SK-MEL-5 (cell line): ENCODE measurements at places on chromosomes 2 and 18. TPM values are rescaled to one million over a fixed set of nuclear protein-coding genes. Genes with fewer than 3 reads are reported as not detected.

- no peak for DNase-seq
Measured at GRCh38 chr2:222423632-222424275, 589 bp upstream of the SGPP2 start.

The SPDYA gene
- 0.88 and 1.2 TPM in 2 replicates for total RNA-seq

The C2orf15 gene
- total RNA-seq, result 1.4 TPM in 1 of 2 replicates, not detected in the other

- DNase-seq, result no peak
Measured at GRCh38 chr2:207333599-207334300, 168.0 kb upstream of the KLF7 start.

DNA sequence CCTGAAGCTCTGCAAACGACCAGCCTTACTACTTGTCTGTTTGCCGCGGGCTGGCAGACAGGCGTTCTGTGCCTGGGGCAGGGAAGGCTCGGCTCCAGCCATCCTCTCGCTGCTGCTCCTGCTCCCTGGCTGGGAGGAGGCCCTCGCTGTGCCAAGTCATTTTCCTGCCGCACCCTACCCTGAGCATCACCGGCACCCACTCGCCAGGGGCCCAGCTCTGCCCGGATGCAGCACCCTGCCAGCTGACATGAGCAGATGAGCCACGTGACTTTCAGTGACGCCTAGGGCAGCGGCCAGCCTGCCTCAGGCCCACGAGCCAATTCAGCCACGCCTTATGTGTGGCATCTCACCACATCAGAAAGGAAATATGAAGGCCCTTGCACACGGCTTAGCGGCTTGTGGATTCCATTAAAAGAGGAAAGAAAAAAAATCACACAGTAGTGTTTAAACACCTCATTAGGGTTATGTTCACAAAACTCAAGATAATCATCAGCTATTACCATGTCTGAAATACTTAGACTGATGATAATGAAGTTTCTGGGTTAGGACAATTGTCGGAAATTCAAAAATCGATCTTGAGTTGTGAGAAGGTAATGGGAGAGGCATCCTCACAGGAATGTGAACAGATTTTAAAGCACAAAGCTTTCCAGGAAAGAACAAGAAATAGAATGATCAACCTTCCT, 250.5 kb downstream of the TWIST2 start:
- DNase-seq, result no peak
